HTR-8/SVneo (cell line): ENCODE measurements at places on chromosomes 2 and 18.

DNA sequence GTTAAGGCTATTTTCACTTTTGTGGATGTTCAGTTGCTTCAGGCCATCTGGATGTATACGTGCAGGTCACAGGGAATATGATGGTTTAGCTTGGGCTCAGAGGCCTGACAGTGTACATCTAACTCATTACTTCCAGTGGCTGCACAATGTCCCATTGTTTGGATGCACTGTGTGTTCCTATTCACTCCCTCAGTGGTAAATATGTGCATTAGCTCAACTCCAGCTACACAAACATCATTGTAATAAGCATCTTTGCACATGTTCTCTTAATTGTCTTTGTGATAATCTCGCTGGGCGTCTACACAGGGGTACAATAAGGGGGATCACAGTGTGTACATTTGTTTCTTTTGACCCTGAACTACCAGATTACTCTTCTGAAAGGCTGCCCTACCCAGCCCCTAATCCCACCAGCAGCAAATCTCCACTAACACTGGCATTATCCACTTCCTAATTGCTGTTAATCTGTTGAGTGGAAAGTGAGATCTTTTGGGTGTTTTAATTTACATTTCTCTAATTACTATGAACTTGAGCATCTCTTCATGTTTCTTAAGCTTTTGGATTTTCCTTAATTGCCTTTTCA is 56.1 kb upstream of the POLE4 start:
- no peak for DNase-seq

DNA sequence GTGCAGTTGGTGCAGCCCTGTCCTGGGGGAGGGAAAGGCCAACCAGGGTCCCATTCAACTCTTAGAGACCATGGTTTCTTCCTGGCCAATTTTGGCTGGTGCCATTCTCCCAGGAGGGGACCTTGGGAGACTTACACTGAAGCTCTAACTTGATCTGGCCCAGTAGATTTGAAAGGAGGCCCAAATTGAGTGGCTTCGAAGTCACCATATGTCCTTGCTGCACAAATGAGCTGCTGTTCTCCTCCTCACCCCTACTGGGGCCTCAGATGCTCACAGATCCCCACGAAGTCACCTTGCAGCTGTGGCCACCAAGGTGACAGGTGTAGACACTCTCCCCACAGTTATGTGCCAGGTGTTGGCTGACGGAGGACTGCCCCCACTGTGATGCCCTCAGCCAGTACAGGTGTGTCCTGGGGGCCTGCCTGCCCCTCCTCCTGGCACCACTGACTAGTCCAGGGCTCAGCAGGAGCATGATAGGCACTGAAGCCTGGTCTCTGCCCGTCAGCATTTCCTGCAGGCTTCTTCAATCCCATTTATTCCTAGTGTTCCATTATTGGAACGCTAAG is 4.7 kb upstream of the C2orf72 start:
- no peak for DNase-seq

- no peak for DNase-seq
These were observed 8.2 kb upstream of the SLC39A10 start for GRCh38 chr2:195648787-195649186.

GRCh38 chr2:46825939-46826568 is 89.6 kb downstream of the MCFD2 start:
- no peak for DNase-seq

GRCh38 chr18:24993628-24994027 is 358.3 kb downstream of the ZNF521 start:
- no peak for DNase-seq

- no peak for DNase-seq
These were observed 9.5 kb upstream of the SMAD7 start for GRCh38 chr18:48959921-48960920.

GRCh38 chr18:63487676-63488075 is 10.9 kb downstream of the SERPINB5 start:
- DNase-seq = no peak

DNA sequence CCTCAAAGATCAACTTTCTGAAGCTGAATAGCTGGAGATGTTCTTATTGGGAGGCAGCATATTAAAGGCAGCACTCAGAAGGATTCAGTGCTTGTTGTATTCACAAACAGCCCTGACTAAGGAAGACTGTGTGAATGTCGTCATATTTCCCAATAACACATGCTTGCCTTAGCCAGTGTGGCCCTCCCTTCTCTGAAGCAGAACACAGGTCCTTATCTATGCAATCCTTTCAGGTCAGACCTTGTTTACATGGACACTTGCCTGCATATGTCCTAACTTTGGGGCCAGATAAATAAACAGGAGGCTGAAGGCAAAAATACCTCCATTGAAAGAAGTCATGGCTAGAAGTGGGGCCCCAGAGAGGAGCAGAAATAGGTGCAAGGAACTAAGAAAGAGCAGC is 97.2 kb downstream of the SLC4A3 start:
- no peak for DNase-seq

DNA sequence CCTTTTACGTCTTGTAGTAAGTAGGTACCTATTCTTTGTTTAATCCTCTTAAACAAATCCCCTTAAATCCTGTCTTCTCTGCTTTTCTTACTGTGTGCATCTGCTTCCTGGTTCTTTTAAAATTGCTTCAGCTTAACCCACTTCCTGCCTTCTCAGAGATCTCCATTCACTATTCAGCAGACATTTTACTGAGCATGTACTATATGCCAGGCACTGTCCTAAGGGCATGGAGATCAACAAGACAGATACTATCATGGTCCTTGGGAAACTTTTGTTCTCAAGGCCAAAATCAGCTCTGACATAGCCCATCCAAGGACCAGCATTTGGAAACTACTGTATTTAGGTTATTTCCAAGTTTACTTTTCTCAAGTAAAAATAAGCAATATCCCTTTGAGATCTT is 227.5 kb downstream of the TPGS2 start:
- no peak for DNase-seq

- DNase-seq = no peak
These were observed 241.7 kb downstream of the CD226 start for GRCh38 chr18:69705987-69706386.

DNA sequence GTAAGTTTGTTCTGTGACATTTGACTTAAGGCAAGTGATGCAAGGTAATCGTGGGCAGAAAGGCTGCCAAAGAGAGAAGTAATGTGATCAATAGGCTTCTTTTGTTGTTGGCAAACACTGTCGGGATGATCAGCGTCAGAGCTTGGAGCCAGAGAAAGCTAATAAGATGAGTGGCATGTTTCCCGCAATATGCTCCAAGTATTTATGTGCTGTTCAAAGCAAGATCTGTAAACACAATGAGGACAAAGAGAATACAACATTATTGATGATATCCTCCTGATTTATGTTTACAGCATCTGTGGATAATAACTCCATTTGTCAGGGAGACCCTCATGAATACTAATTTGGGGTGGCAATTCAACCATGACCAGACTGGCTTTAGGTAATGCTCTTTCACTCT is 603.3 kb downstream of the TDRD15 start:
- DNase-seq = no peak

GRCh38 chr2:73210696-73211095 is 3.3 kb upstream of the SMYD5 start:
- DNase-seq = no peak

- peak; percentile 24 for DNase-seq
These were observed 18.8 kb downstream of the ZNF385B start for GRCh38 chr2:179842498-179843153.

GRCh38 chr2:31563273-31563839 is 17.4 kb downstream of the SRD5A2 start:
- no peak for DNase-seq

DNA sequence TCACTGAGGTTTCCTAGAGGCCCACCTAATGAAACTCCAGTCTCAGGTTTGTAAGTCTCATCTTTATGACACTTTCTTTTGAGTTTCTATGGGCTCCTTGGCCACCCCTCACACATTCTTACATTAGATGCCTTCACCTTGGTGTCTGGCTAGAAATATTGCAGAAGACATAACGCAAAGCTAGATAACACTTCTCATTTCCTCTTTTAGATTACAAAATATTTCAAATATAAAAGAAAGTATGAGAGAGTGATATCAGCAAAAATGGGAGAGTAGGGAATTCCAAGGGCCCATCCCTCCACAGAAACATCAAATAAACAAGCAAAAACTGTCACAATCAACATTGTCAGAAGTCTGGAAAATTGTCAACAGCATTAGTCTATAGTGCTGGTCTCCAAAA is 43.3 kb upstream of the ZCCHC2 start:
- DNase-seq = no peak

DNA sequence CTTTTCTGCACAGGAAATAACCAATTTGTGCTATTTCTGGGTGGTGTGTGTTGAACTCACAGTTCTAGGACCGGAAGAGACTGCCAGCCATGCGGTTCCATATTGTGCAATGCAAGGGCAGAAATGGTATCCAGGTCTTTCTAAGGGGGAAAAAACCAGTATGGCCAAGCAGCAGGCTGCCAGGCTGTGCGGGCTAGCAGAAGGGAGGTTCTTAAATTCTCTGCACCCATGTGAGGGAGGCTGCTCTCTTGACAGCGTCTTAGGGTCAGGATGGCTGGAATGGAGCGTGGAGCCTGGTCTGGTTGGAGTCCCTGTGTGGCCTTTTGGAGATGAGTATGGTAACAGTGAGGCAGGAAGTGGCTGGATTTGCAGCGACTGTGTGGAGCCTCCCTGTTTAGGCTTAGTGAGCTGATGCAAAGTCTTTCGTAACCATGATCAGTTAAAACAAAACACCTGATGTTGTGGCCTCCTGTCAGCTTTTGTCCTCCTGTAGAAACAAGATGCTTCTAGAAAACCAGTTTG is 52.6 kb downstream of the NCK2 start:
- DNase-seq = no peak

DNA sequence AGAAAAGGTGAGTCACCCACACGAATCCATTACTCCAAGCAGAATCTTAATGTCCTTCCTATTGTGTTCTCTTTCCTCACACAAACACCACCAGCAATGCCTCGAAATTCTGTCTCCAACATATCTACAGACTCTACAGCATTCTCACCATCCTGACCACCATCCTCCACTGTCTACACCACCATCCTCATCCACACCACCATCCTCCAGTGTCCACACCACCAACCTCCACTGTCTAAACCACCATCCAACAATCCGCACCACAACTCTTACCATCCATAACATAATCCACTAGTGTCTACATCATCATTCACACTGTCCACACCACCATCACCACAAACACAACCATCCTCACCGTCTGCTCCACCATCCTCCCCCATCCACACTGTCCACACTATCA is 121.6 kb upstream of the ALKAL2 start:
- no peak for DNase-seq

- DNase-seq = no peak
These were observed 55.0 kb downstream of the AQP12A start for GRCh38 chr2:240746671-240747070.

DNA sequence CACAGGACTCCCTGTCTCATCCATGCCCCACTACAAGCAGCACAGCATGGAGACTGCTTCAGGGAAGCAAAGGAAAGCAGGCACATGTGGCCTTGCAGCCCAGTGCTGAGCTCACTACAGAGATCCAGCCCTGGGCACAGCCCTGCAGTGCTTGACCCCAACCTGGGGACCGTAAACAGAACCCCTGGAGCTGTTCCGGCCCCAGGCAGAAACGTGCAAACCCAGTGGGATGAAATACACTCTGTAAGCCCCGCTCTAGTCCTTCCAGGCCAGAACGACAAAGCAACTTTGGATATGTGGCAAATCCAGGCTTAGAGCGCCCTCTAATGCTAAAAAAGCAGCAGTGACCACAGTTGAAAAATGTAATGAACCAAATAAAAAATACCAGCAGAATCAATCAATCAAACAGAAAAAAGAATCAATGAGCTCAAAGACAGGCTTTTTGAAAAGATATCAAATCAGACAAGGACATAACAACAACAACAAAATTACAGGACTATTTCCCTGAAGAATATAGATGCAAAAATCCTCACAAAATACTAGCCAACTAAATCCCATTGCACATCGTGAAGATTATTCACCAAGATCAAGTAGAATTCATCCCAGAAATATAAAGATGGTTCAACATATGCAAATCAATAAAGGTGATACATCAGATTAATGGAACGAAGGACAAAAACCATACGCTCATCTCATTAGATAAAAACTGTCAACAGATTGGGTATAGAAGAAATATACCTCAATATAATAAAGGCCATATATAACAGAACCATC is 45.6 kb downstream of the ZNF519 start:
- DNase-seq = peak; percentile 54

- DNase-seq = no peak
These were observed 329.3 kb upstream of the TNP1 start for GRCh38 chr2:217189131-217189530.

DNA sequence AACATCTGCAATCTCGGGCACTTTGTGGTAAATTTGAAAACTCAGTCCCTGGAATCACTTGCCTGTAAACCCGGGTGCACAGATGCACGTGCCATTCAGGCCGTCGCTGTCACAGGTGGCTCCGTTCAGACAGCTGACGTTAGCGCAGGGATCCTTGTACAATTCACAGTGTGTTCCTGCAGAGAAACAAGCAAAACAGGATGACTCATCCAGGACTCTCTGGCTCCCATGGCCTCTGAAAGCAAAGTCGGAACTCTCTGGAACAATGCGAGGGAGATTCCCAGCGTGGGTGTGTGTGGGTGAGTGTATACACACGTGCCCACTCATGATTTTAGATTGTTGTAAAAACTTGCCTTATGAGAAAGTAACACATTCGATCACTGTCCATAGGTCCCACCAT is 136.1 kb upstream of the PID1 start:
- no peak for DNase-seq

GRCh38 chr18:484749-485464 is 15.6 kb downstream of the COLEC12 start:
- DNase-seq = no peak

DNA sequence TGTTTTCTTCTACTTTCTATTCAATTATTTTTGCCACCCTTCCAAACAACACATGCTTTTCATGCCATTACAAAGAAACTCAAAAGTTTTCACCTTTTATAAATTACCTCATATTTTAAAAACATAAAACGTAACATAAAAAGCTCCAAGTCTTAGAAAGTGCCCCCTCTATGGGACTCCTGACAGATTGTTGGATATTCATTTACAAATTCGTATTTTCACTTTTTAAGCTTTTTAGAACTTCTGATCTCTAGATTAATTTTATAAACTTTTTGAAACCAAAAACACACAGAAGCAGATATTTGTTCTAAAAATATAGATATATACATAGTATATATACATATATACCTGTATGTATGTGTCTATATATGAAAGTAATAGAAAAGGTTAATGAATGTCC is 1.5 kb downstream of the COL5A2 start:
- DNase-seq = no peak

DNA sequence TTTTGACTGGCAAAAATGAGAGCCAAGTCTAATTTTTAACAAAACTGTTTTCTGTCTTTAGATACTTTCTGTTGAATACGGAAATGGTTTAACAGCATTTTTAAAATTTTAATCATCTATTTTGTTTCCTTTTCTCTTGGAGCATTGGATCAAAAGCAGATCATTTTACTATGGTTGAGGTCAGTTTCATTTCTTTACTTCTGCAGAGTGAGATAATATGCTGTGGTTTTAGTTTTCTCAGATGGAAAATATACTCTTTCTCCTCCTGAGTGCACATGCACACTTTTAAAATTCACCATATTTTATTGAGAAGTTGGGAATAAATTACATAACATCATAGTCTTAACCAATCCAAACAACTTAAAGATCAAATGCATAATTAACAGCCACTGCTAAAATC is 283.3 kb downstream of the SLC8A1 start:
- DNase-seq = no peak

- DNase-seq = no peak
These were observed 109.2 kb upstream of the OTX1 start for GRCh38 chr2:62941413-62941812.
